ENCODE measurements at places on chromosomes 1 and 21.

DNA sequence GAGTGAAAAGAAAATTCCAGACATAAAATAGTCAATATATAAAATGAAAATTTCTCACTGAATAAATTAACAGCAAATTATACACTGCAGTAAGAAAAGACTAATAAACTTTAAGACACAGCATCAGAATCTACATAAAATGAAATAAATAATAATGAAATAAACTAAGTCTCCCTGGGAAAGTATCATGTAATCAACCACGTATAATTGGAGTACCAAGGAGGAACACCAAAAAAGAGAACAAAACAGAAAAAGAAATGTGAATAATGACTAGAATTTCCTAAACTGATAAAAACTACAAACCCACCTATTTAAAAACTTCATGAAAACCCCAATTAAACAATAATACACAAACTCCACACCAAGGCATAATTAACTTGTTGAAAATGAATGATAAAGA, 43.6 kb downstream of the SASS6 start:
- DNase-seq: no peak

DNA sequence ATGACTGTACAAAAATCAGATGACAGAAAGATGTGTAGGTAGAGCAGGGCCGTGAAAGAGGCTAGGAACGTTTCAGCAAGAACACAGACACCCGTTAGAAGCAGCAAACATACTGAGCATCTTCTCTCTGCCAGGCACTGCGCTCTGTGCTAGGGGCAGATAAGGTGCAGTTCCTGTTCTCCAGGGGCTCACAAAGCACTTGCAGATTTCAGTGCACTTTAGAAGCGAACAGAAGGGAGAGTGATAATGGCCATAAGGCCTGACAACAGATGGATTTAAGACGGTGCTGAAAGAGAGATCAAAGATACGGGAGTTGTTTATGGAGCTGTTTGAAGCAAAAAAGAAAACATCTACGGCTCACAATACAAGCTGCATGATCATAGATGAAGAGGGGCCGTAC, 200.3 kb upstream of the FOXD3 start:
- DNase-seq: no peak

GRCh38 chr1:108803548-108803947, 53.3 kb downstream of the AKNAD1 start:
- no peak for DNase-seq

DNA sequence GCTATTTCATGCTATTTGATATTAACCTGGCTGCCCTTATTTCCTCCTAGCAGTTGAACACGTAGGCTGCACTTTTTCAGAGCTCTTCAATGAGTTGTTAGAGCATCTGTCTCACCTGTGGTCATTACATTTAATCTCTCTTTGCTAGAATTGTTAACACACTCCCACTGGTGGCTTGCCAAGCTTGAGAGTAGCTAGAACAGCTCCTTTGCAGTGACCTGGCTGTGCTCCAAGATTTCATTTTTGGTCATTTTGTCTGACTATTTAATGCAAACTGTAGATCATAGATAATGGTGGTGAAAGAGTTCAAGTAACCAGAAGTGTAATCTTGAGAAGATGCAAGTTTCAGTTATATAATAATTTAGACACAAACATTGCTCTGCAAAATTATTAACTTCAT, 105.6 kb downstream of the LRRC7 start:
- DNase-seq: no peak

- no peak for DNase-seq
Observed at GRCh38 chr1:8326265-8326664, 8.4 kb downstream of the SLC45A1 start.

DNA sequence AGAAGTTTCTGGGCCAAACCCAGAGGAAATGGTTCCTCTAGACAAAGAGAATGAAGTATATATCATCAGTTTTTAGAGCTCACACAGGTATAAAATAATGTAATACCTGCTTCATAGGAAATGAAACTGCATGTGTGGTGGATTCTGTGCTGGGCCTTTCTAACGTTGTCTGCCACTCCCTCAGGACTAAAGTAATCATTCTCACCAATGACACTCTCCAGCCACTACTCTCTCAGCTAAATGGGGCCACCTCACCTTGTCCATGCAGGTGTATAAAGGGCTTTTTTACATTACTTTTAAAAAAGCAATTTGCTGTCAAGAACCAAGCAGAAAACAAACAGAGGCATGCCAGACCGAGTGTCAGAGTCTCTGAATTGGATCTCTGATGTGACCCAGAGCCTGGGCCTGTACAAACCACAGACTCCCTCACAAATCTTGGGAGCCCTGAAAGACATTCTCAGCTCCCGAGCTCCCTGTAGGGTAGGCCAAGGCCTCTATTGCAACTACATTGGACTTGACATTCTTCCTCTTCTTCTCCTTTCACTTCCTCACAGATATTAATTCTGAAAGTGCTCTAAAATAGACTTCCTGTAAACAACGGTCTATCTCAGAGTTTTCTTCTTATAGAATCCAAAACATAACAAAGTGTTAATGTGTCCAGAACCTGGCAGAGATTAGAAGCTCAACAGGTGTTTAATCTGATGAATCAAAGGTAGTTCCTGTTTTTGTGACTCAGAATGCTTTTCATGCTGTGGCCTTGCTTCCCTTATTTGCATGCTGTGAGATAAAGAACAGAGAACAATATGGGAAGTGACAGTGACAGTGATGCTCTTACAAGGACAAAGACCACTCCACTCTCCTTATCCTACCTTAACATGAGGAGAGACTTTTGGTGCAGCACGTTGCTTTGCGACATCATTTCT, 8.6 kb downstream of the AIM2 start:
- DNase-seq: no peak

GRCh38 chr1:10065344-10065685, 32.6 kb downstream of the UBE4B start:
- no peak for DNase-seq

GRCh38 chr1:100543640-100544039, 5.7 kb downstream of the GPR88 start:
- DNase-seq: no peak

- DNase-seq: peak; percentile 90
Observed at GRCh38 chr1:62045574-62045973, 149.1 kb upstream of the L1TD1 start.

- DNase-seq: no peak
Observed at GRCh38 chr1:52955129-52955970, 28.3 kb downstream of the SCP2 start.

DNA sequence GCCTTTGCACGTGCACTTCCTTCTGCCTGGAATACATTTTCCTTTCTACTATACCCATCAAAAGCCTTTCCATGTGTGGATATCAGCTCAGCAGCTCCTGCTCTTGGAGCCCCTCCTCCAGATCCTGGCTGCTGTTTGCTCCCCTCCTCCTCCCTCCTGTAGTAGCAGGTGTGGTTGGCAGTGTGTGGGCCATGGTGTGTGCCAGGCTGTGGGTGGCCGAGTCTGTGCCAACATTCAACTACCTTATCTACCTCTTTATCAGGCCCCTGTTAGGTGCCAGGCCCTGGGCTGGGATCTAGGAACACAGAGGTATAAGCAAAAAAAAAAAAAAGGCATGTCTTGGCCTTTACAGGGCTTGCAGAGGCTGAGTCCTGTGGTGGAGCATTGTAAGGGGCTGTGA, 180.6 kb upstream of the JUN start:
- DNase-seq: no peak

DNA sequence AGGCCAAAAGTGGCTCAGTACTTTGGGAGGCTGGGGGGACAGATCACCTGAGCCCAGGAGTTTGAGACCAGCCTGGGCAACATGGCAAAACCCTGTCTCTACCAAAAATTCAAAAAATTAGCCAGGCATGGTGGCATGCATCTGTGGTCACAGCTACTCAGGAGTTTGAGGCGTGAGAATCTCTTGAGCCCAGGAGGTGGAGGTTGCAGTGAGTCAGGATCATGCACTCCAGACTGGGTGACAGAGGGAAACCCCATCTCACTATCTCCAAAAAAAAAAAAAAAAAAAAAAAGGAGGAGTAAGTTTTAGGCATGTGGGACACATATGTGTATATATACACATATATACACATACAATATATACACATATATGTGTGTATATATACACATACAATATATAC, 165.3 kb upstream of the DPYD start:
- no peak for DNase-seq

- DNase-seq: no peak
Observed at GRCh38 chr21:41948078-41948895, 5.5 kb downstream of the C2CD2 start.

GRCh38 chr1:218886101-218886871, 287.4 kb upstream of the LYPLAL1 start:
- DNase-seq: no peak

DNA sequence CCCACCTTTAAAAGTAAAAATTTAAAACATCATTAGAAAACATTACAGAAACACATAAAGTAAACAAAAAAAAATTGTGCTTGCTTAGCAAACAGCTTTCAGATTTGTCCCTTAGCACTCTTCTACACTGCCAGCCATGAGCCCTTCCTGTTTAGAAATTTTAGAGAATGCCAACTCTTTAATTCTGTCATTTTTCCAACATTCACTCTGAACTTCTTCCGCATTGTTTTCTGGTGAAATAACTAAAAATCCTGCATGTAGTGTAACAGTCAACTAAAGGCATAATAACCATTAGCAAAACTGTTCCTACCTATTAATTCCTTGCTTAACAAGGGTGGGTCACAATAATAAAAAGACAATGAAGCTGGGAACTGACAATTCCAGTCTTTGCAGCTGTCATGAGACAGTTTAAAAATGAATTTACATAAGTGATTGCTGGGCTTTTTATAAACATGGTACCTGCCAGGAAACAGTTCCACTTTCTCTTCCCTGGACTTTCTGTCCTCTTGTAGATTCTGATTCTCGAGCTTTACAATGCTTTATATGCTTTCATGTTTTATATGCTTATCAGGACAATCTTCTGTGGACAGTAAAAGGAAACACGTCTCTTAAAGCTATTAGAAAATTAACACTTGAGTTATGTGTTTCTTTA, 19.0 kb downstream of the GNG12 start:
- DNase-seq: no peak

DNA sequence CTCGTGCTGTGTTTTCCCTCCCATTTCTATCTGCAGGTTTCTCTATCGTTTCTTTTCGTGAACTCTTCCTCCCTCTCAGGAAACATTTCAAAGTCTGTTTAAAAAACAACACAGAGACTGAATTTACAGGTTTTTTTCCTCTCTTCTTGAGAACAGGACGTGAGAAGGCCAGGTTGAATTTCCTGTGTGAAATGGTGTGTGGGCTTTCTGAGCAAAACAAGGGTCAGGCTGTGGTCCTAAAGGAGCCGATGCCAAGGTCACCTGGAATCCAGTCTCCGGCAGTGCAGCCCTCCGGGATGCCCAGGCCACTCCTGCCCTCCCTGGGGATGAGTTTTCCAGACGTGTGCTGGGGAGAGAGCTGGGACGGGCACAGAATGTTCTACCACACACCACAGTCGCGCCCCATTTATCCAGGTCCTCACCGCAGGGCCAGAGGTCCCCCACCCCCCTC, 62.7 kb upstream of the RUNX3 start:
- no peak for DNase-seq

DNA sequence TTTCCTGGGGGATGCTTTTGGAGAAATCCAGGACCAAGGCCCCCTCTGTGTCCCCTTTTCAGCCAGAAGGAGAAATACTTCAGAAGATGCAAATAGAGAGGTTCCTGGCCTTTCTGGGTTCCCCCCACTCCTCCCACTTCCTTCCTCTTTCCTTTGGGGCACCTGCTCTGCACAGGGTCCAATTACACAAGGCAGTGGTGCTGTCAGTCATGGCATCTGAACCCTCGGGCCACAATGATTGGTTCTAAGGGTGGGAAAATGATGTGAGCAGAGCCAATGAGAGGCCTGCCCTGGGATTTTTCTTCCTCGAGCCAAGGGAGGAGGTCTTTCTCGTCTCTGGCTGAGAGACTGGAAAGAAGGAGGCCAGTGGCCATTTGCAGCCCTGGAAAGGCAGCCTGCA, 282.2 kb downstream of the NPHP4 start:
- DNase-seq: no peak

DNA sequence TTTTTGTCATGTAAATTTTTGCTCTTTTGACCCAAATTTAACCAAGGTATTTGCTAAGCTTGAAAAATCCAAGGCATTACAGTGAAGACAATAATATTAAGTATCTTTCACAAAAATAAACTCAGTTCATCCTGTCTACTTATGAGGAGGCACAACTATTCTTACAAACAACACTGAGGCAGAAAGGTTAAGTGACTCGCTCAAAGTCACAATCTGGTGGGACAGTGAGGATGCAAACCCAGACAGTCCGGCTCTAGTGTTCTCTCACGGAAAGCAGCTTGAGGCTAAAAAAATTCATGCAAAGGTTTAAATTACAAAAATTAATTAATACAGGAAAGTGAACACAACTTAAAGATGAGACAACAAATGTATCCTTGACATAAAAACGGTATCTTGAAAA, 125.3 kb downstream of the SIPA1L2 start:
- no peak for DNase-seq

DNA sequence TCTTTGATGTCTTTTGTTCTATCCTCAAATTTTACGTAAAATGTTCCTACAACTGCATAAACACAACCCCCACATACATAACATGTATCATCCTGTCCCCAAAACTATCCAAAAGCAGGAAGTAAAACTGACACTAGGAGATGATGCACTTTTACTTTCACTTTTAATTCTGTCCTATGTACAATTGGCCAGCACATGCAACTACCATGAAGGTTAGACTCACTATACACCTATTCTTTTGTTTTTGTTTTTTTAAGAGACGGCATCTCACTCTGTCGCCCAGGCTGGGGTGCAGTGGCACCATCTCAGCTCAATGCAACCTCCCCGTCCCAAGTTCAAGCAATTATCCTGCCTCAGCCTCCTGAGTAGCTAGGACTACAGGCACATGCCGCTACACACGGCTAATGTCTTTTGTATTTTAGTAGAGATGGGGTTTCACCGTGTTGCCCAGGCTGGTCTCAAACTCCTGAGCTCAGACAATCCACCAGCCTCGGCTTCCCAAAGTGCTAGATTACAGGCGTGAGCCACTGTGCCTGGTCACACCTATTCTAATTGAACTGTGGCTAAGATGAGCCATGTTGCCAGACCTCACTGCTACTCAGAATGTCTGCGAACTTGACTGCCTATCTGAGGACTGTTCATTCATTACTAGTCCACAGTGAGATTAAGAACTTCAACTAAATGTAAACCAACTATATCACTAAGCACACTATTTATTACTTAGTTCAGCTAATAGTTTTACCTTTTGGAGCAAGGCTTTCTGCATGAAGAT, 48.0 kb downstream of the TOR3A start:
- DNase-seq: no peak

GRCh38 chr1:10782491-10783244, 13.8 kb downstream of the CASZ1 start:
- no peak for DNase-seq

- DNase-seq: no peak
Observed at GRCh38 chr1:8359617-8360481, 41.9 kb downstream of the SLC45A1 start.

- DNase-seq: no peak
Observed at GRCh38 chr1:27521861-27522431, 32.0 kb upstream of the WASF2 start.

DNA sequence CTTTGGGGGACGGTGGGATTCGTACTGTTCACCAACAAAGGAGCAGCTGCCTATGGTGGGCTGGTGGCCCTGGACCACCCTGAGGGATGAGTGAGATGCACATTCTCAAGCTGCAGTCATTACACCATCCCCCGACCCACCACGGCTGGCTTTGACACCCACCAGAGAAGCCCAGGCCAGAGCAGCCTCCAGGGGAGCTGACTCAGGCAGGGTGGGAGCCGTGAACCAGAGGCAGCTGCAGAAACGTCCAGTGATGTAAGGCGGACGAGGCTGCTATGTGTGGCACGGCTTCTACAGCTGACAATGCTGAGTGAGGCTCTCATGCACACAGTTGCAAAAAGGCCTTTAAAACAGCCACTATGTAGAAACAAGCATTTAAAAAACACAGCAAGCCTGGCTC, 40.1 kb downstream of the CHAF1B start:
- DNase-seq: no peak

- DNase-seq: no peak
Observed at GRCh38 chr1:28428990-28429520, 59.5 kb downstream of the PHACTR4 start.

Data from cerebellar nuclear complex (tissue), 1 donor.